Inflammatory macrophage treated with lipopolysaccharide for 4 hours (primary cell): ENCODE measurements at places on chromosomes 1 and 21.

DNA sequence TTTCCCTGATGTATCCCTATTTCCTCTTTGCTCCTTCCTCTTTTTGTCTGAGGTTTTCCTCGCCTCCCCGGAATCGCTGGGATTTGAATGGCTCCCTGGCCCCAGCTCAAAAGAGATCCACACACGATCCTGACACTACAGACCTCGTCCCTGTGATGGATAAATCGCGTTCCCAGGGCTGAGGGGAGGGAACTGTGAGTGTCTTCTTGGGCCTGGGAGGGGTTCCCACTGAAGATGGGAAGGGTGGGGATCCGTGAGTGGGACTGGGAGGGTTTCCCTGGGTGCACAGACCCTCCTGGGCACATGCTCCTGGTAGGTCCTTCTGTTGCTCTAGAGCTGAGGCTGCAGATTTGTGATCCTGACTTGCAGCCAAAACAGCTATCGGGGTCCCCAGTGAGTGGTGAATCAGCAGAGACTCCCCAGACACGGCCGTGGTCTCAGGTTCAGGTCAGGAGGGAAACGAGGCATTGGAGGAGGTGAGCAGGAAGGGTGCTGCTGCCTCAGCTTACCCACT lies 591.0 kb downstream of the PTPRU start:
- no peak for DNase-seq

DNA sequence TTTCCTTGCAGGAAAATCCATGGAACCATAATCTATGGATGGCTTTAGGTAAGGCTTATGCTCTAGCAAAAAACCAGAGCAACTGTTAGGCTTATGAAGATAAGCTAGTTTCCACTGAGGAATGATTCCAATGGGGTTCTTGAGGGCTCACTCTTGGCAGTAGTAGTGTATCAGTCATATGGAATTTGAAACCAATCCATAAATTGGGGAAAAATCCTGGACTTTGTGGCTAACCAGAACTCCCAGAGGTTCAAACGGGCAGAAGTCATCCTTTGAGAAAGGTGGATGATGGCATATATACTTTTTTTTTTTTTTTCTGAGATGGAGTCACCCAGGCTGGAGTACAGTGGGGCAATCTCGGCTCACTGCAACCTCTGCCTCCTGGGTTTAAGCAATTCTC lies 54.2 kb upstream of the ATF3 start:
- DNase-seq = no peak

DNA sequence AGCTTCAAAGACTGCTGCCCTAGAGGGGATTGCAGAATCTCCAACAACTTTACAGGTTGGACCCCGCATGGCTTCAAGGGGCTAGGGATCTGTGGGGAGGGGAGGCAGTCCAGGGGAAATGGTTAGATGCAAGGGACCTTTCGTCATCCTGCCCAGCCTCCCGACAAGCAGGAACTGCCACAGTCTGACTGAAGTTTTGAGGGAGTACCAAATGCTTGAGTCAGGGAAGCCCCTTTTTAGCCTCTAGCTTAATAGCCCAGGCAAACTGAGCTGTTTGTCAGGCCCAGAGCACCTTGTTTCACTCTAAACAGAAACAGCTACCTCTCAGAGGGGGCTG lies 1.1 kb downstream of the TOR3A start:
- DNase-seq = peak; percentile 61

DNA sequence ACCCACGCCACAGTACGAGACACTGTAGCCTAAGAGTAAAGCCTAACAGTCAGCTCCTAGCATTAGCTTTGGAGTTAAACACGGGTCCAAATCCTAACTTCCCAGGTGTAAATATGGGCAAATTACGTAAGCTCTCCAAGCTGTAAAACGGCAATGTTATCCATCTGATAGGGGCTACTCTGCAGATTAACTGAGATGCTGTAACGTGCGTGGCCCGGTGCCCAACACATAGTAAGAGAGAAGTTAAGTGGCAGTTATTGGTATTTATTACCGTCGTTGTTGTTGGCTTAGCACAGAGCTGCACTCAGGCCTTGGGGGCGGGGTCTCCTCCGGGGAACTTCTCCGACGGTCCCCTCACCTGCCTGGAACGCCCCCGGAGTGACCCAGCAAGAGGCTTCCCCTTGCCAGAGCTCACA lies 457 bp downstream of the TRAPPC3 start:
- DNase-seq = no peak

DNA sequence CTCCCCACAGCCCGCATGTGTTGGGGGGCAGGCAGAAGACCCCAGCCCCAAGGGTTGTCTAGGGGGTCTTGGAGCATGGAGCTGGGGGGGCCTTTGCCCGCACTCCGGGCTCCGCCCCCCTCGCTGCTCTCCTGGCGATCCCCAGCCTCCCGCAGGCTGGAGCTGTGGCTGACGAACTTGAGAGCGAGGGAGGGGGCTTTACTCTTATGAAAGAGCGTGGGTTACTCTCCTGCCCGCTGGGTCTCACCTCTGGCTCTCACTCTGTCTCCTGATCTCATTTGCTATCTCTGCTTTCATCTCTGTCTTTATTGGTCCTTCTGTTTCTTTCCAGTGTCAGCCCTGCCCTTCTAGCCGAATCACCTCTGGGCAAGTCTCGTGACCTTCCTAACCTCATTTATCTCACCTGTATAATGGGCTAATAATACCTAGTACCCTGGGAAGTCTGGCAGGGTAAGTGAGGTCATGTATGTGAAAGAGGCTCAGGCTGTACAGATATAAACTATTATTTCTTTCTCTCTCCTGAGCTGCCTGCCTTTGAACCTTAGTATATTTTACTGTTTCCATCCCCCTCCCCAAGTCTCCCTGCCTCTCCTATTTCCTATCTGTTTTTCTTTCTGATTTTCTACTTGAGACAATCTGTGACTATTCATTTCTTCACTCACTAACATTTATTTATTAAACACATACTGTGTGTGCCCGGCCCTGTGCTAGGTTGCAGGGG lies 731 bp downstream of the EFNA4 start:
- no peak for DNase-seq

GRCh38 chr1:56050911-56051310 lies 528.5 kb downstream of the PLPP3 start:
- DNase-seq = no peak

GRCh38 chr21:43325968-43326715 lies 100.8 kb downstream of the SIK1 start:
- no peak for DNase-seq

- DNase-seq = peak; percentile 90
These were observed 463 bp upstream of the VAMP3 start for GRCh38 chr1:7770669-7770996.

GRCh38 chr21:46049890-46050667 lies 47.8 kb upstream of the COL6A2 start:
- DNase-seq = no peak

DNA sequence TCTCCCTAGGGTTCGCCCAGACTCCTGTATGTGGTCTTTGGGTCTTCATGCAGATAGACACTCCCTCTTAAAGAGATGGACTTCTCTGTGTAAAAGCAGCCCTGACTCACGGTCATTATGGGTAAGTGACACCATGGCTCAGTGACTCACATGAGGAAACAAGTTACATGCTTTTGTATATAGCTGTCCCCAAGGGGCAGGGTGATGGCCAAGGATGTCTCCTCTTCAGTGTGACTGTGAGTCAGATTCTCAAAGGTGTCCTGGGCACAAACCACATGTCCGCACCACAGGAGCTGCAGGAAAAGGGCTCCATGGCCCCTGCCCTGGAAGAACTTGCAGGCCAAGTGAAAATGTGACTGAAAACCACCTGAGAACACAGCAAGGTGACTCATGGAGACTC lies 380.4 kb downstream of the NPHP4 start:
- DNase-seq = no peak

GRCh38 chr1:207698822-207699483 lies 52.9 kb upstream of the CD46 start:
- peak; percentile 42 for DNase-seq

- no peak for DNase-seq
These were observed 375.6 kb upstream of the PRMT6 start for GRCh38 chr1:106680776-106681344.

DNA sequence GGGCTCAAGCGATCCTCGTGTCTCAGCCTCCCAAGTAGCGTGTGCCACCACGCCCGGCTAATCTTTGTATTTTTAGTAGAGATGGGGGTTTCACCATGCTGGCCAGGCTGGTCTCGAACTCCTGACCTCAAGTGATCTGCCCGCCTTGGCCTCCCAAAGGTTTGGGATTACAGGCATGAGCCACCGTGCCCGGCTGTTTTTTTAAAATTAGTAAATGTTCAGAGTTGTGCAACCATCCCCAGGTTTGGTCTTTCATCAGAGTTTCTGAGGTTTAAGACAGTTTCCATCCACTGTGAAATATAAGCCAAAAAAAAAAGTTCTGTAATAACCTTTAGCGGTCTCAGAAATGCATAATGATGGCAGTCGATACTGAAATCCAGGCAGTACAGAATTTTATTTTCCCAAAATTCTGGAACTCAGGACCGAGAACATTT lies 550 bp upstream of the SYT11 start:
- DNase-seq = peak; percentile 76

DNA sequence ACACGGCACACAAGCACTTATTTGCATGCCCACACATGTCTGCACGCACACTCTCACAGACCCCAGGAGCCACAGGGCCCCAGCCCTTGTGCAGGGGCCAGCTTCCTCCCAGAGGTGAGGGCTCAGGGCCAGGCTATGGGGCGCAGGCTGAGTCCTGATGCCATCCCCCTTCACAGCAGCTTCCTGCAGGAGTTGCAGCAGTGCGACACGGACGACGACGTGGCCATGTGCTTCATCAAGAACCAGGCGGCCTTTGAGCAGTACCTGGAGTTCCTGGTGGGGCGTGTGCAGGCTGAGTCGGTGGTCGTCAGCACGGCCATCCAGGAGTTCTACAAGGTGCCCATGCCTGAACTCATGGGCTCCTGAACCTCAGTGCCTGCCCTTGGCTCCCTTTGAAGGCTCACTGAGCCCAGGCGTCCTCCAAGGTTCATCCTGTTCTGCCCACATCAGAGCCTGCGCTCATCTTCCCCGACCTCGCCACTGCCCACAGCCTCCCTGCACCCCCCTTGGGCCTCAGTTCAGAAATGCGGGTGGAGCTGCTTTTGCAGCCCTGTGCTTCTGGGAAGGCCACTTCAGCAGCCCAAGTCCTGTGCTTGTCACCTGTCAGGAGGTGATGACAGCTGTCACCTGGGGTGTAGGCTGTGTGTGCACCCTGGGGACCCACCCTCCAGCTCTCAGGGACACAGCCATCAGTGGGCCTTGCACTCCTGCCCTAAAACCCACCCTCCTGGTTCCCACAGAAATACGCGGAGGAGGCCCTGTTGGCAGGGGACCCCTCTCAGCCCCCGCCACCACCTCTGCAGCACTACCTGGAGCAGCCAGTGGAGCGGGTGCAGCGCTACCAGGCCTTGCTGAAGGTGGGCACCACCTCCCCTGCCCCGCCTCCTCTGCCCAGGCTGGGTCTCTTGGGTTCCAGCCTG lies 66.6 kb downstream of the TRIM11 start:
- DNase-seq = no peak

GRCh38 chr1:93490357-93490756 lies 42.4 kb downstream of the FNBP1L start:
- peak; percentile 36 for DNase-seq

DNA sequence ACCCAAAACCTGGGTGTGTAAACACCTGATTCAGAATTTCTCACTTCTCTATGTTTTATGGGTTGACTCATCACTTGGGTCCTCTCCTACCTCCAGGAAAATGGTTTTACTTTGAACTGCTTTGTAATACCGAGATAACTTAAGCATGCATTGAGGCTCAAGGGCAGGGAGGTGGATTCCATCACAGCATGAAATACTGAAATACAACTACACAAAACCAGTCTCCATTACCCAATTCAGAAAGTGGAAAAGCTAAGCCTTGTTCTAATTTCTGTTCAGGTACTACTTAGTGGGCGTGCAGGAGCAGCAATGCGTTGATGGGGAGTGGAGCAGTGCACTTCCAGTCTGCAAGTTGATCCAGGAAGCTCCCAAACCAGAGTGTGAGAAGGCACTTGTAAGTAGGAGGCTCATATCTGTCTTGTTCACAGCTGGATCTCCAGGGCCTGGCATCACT lies 6.1 kb upstream of the C4BPA start:
- DNase-seq = no peak

DNA sequence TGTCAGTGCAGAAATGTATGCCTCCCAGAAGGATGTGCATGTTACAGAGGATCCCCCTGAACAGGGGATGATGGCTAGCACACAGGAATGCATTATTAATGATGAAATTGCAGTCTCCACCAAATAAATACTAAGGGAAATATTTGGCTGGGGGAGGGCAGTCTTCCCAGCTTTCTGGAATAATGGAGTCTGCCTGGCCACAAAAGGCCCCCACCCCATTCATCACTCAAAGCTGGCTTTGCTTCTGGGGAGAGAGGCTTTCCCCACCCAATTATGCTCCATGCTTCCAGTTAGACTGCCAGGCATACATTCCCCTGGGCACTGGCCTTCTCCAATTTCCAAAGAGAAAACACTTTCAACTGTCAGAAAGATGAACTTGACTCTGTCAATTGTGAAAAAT lies 302.7 kb downstream of the SIPA1L2 start:
- no peak for DNase-seq

- no peak for DNase-seq
These were observed 27.2 kb downstream of the PSMG1 start for GRCh38 chr21:39156024-39156423.

- DNase-seq = no peak
These were observed 307.7 kb downstream of the AJAP1 start for GRCh38 chr1:4961935-4962645.

- DNase-seq = no peak
These were observed 118.4 kb upstream of the NR5A2 start for GRCh38 chr1:199909137-199909536.

- no peak for DNase-seq
These were observed 62.8 kb upstream of the UBE2U start for GRCh38 chr1:64140596-64140995.

- no peak for DNase-seq
These were observed 767.0 kb downstream of the MRPL39 start for GRCh38 chr21:24840287-24840686.

GRCh38 chr1:117121589-117122329 lies at the start of gene TRIM45:
Gene TRIM45, minus strand, starts transcription at chr1:117121749. Its CDS starts 548 bp downstream, at chr1:117121201.
- peak; percentile 98 for DNase-seq

GRCh38 chr1:182674346-182675246 lies 9.8 kb downstream of the RGS8 start:
- DNase-seq = no peak

DNA sequence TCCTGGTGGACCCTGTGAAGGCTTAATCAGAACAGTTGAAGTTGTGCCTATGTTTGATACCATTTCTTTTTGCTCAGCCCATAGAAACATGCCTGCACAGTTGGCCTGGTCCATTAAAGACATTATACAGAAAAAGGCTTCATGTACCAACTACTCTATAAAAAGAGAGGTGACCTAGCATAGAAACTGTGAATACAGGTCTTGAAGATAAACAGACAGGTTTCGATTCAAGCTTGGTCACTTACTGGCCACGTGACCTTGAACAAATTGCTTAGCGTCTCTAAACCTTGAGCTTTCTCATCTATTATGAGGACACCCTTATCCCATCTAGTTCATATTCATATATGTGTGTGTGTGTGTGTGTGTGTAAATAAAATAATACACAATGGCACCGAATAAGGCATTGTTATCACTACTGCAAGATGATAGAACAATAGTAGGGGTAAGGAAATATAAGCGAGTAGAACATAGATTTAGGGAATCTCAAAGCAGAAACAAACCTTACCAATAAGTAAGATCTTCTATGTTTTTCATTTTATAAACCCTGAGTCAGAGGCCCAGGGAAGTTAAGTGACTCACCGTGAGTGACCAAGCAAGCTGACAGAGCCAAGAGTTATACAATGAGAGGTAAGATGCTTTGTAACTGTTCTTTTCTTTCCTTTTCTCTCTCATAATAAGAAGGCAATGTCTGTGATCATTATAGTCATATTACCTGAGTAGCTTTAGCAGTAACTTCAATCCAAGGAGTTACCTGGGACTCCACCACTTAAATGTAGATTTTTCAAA lies 476.8 kb upstream of the DEPDC1 start:
- no peak for DNase-seq
